ENCODE measurements at places on chromosomes 11 and 22.
A peak's percentile ranks its signal among the peaks of the same experiment; 100 is the strongest.

DNA sequence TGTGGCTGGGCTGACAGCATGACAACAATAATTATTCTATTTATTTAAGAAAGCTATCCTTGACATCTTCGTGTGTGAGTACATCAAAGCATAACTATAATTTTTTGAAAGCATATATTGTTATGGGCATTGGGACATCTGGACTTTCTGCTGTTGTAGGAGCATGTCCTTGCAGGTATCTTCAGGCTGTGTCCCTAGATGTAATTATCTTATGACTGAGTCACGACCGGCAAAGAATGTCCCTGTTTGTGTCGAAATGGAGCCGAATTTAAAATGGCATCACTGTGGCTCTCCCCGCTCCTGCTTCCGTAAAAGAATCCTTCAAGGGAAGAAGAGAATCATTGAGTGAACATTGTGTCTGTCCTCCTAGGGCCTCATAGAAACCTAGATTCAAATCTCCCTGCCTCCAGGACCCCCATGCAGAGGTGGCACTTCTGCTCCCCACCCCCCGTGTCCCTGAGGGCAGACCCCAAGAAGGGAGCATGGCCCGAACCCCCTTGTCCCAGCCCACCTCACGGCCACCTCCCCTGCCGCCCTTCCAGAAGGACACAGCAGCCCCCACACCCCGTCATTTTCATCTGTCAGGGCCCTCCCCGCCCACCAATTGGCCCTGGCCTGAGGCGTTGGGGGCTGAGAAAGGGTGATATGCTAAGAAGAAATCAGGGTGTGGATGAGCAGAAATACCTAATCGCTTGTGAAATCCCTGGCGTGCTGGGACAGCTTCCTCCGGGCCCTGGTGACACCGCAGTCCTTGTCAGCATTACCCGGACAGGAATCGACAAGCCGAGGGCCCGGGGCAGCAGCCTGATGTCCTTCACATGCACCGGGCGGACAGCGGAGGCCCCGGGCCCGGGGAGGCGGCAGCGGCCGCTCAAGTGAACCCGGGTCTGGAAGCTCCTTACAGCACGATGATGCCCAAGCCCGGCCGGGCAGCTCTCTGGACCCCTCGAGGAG lies 48.6 kb upstream of the SLC22A12 start:
- no peak for DNase-seq

- no peak for DNase-seq
These were observed 67.8 kb downstream of the IGLL1 start for GRCh38 chr22:23512348-23512705.

DNA sequence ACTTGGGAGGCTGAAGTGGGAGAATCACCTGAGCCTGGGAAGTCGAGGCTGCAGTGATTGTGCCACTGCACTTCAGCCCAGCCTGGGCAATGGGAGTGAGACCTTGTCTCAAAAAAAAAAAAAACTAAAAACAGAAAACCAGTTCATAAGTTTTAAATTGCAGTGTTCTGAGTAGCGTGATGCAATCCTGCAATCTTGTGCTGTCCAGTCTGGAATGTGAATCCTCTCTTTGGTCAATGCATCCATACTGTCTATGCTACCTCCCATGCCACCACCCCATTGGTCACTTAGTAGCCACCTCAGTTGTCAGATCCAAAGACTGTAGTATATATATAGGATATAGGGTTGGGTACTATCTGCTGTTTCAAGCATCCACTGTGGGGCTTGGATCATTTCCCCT lies 11.1 kb downstream of the YAP1 start:
- no peak for DNase-seq

GRCh38 chr11:75839851-75840250 lies 24.8 kb downstream of the UVRAG start:
- DNase-seq: no peak

GRCh38 chr22:36239150-36239400 lies 252 bp downstream of the APOL2 start:
- DNase-seq: no peak

- no peak for DNase-seq
These were observed 32.6 kb downstream of the KREMEN1 start for GRCh38 chr22:29105468-29105867.

DNA sequence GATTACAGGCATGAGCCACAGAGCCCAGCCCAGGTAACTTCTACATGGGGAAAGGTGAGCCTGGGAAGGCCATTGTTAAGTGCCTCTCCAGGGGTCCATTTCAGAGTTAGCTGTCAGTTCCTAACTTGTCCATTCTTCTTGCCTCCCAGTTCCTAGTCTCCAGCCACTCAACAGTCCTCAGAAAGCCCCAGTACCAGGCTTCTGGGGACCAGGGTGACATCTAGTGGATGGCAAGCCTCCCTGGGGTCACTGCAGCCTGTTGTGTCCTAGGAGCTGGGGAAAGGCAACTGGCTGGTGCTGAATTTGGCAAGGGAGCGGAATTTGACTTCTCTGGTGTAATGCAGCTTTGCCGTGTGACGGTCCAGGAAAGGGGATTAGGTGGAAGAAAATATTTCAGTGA lies 2.1 kb downstream of the LGALS12 start:
- DNase-seq: no peak

GRCh38 chr11:1763796-1764661 lies at the start of gene CTSD:
TSS of gene CTSD (minus strand) at chr11:1763927. CDS start at chr11:1763859, 68 bp downstream.
- DNase-seq: peak; percentile 74
